Activated T-cell treated with anti-CD3 and anti-CD28 coated beads for 24 hours (primary cell): ENCODE measurements at places on chromosomes 6 and 20.

DNA sequence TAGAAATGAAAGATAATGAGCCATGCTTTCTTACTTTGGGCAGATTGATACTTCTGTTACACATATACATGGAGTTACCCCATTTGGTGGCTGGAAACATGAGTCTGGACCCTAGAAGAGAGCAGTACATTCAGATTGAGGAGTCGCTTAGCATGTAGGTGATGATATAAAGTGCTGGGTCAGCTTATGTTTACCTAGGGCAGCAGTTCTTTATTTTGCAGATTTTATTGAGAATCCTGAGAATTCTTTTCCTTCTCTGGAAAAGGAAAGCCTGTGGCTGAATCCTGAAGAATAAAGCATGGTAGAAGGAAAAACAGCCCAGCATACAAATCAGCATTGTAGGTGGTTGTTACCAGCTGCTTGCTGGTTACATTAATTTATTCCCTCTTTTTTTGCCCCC, 91.2 kb downstream of the SMAP1 start:
- no peak for DNase-seq

DNA sequence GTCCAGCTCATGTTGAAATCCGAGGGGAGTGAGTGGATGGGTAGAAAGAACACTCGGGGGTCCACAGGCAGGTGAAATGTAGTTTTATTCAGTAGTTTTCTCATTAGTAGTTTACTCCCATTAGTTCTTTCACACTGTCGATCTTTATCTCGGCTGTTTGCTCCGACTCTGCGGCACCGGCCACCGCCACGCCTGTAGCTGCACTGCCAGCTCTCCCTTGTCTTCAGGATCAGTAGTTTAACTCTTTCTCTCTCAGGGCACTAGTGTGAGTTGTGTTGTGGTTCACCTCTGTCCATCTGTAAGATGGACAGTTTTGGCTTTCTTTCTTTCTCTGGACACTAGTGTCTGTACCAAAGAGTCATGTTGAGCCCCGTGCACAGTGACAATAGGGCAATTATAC, 195.7 kb downstream of the LMBRD1 start:
- no peak for DNase-seq

- DNase-seq, result no peak
Measured at GRCh38 chr20:6168204-6168603, 45.4 kb upstream of the FERMT1 start.

DNA sequence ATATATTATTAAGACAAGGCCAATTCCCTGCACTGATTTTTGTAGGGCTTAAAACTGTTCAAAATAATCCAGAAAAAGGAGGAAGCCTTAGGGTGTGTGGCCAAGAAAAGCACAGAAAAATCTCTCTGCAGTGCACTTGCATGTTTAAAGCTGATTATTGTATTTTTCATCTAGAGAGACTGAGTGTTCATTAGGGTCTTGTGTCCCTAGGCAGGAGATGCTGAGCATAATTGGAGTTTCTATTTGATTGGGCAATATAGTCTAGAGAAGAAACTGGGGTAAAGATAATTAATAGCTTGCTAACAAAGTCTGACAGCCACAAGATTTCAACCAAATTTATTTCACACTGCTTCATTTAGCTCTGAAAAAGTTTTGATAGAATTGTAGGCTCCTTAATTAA, 2.4 kb downstream of the FLRT3 start:
- DNase-seq, result no peak

GRCh38 chr6:79230149-79230548, 4.3 kb downstream of the HMGN3 start:
- DNase-seq, result no peak
